ENCODE measurements at places on chromosomes 4 and X. TPM values are rescaled to one million over a fixed set of nuclear protein-coding genes. Genes with fewer than 3 reads are reported as not detected.

Gene DCAF12L1
- total RNA-seq, result not detected

DNA sequence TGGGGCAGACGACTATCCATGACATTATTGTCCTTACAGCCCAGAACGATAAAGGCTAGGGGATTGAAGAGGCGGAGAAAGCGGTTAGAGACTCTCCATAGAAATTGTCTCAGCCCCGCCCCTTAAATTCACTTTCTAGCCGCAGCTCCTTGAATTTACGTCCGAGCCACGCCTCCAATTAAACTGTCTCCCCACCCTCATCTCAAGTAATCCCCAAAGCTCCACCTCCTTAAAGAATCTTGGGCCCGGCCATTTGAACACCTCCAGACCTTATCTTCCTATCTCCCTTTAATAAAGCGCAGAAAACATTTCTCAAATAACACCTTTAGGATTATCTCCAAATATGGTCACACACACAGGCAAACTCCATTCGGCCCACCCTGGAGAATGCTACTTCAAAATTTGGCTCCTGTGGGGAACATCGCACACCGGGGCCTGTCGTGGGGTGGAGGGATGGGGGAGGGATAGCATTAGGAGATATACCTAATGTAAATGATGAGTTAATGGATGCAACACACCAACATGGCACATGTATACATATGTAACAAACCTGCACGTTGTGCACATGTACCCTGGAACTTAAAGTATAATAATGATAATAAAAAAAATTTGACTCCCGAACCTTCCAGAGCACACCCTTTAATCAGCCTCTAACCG lies 7.2 kb upstream of the MAGIX start:
- no peak for DNase-seq
- peak overlapping the region; percentile 97 for H3K27ac ChIP-seq
- no peaks in the 10 kb centered on the region for H3K4me1 ChIP-seq
- no peaks in the 10 kb centered on the region for H3K36me3 ChIP-seq
- no peaks in the 10 kb centered on the region for H3K27me3 ChIP-seq

Gene CLDN2
- total RNA-seq, result 0.21 TPM

GRCh38 chrX:2766906-2767305 lies 15.1 kb downstream of the XG start:
- no peaks in the 10 kb centered on the region for H3K4me1 ChIP-seq
- no peak for DNase-seq
- H3K4me3 ChIP-seq, result no peak overlapping the region
- no peak overlapping the region for H3K27ac ChIP-seq
- no peaks in the 10 kb centered on the region for H3K36me3 ChIP-seq

DNA sequence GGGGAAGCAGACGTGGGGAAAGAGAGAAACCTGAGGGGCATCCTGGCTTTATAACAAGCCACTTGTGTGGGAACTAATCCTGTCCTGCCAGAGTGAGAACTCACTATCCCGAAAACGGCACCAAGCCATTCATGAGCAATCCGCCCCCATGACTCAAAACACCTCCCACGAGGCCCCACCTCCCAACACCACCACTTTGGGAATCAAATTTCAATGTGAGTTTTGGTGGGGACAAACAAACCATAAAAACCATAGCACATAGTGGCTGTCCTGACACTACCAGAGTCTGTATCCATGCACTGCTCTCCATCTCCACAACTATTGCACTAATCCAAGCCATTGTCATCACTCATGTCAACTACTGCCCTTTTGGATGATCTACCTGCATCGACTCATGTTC lies 28.5 kb upstream of the SEPTIN6 start:
- no peaks in the 10 kb centered on the region for H3K27me3 ChIP-seq
- H3K27ac ChIP-seq, result no peak overlapping the region
- no peaks in the 10 kb centered on the region for H3K36me3 ChIP-seq
- no peak overlapping the region for H3K4me3 ChIP-seq

Gene EVC2
- 26.7 TPM for total RNA-seq

Data from tibial nerve (tissue), 4 donors.